NCI-H1105 treated with DMSO at 0.1 percent for 48 hours (cell line): ENCODE measurements at places on chromosomes 7 and 10.

GRCh38 chr10:30489346-30489745 lies 55.4 kb downstream of the MAP3K8 start:
- DNase-seq: no peak

- DNase-seq: no peak
These were observed 5.8 kb upstream of the ARHGAP22 start for GRCh38 chr10:48610585-48611093.

- DNase-seq: no peak
These were observed 180.7 kb downstream of the BMPER start for GRCh38 chr7:34086064-34086463.

DNA sequence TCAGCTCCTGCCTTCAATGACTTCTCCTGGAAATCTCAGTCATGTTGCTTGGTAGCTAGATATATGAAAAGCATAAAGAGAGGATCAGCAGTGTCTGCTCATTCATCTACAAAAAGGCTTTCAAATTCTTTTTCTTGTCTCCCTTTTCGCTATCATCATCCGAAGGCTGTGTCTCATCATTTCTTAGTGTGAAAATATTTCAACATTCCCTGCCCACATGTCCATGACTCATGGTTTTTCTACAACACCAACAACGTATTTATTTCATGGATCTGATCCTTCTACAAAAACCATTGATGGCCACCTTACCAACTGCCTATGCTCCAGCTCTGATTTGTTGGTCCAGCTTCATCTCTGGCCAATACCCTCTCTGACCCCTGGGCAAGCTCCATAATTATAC lies 472.5 kb upstream of the GHITM start:
- no peak for DNase-seq

DNA sequence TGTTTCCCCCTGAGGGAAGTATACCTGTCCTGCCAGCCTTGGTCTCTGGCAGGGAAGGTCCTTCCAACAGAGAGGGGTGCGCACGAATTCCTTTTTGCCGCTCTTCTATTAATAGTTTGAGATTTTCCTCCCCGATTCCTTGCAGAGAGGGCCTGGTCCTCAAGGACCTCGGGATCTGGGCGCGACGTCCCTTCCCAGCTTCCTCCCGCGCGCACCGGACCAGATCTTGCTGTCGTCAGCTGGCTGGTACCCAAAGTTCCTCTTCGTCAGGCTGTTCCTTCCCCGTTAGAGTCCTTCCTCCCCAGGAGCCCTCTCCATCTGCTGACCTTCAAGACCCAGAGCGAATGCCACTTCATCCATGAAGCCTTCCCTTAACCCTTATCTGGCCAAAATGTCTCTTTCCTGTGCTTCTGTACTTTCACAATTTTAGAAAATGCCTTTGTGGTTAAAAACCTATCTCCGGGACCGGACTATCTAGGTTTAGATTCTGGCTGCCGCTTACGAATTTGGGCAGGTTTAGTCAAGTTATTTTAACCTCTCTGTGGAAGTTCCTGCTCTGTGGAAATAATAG lies 851 bp upstream of the GOT1 start:
- DNase-seq: peak; percentile 23

- DNase-seq: peak; percentile 1
These were observed 135.1 kb downstream of the NPY start for GRCh38 chr7:24419077-24419476.

DNA sequence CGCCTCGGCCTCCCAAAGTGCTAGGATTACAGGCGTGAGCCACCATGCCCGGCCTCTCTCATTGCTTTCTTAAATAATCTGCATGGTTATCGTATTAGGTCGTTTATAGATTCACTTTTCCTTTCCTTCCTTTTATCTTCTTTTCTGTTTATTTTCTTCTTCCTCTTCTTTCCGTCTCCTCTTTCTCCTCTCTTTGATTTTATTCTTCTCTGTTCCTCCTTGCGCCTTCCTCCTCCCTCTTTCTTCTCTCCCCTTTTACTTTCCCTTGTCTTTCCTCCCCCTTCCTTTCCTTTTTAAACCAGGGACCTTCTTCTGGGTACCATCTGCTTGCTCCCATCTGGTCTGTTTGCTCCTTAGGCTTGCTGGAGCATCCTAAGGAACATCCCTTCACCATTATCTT lies 18.6 kb downstream of the MLLT10 start:
- DNase-seq: no peak

- no peak for DNase-seq
These were observed 95.0 kb downstream of the KLF6 start for GRCh38 chr10:3689871-3690510.

GRCh38 chr10:8840356-8840755 lies 785.9 kb downstream of the GATA3 start:
- no peak for DNase-seq

DNA sequence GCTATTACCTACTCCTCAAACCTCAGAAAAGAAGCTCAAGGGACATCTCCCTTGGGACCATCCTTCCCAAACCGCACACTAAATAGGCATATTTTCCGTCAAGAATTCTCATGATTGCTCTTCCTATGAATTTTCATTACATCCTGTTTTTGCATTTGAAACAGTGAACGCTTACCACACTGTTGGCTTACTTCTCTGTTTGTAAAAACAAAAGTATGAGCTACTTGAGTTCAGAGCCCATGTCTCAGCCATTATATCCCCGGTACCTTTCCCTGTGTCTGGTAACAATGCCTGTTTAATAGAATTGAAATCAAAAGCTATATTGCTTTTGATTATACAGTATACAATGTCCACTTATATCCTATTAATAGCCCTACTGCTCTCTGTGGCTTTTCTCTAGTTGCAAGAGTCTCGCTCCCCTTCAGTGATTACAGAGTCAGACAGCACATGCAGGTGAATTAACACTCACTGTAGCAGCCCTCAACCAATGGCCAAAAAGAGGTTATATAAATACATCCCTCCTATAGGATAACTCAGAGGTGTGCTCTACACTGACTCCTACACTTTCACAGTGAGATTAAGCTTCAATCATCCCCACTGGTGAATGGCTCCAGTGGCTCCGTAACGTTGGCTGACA lies 264.4 kb downstream of the SORCS1 start:
- DNase-seq: no peak

- no peak for DNase-seq
These were observed 103.7 kb upstream of the HGF start for GRCh38 chr7:81873559-81873958.

GRCh38 chr7:98251601-98252424 lies at the start of gene TECPR1:
Gene TECPR1 (minus strand): TSS chr7:98252232. CDS start chr7:98246146, 6,086 bp downstream.
- peak; percentile 89 for DNase-seq

GRCh38 chr7:25124465-25125136 lies 459 bp downstream of the CYCS start:
- no peak for DNase-seq

- DNase-seq: no peak
These were observed 344.6 kb upstream of the AOAH start for GRCh38 chr7:37068902-37069301.

DNA sequence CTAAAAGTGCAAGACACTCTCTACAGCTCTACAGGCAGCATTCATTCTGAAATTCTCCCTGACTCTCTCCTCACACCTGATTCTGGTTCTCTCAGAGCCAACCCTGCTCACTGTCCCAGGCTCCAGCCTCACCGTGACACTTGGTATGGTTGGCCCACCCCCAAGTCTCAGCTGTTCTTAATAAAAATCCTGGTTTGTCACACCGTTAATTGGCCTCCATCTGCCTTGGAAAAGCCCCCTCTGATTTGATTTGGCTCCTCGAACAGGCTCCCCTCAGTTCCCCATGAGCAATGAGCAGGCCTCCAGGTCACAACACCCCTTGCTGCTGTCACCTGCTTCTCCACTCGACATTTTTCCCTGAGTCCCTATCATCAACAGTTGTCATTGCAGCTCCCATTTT lies 507.3 kb upstream of the AUTS2 start:
- DNase-seq: no peak

DNA sequence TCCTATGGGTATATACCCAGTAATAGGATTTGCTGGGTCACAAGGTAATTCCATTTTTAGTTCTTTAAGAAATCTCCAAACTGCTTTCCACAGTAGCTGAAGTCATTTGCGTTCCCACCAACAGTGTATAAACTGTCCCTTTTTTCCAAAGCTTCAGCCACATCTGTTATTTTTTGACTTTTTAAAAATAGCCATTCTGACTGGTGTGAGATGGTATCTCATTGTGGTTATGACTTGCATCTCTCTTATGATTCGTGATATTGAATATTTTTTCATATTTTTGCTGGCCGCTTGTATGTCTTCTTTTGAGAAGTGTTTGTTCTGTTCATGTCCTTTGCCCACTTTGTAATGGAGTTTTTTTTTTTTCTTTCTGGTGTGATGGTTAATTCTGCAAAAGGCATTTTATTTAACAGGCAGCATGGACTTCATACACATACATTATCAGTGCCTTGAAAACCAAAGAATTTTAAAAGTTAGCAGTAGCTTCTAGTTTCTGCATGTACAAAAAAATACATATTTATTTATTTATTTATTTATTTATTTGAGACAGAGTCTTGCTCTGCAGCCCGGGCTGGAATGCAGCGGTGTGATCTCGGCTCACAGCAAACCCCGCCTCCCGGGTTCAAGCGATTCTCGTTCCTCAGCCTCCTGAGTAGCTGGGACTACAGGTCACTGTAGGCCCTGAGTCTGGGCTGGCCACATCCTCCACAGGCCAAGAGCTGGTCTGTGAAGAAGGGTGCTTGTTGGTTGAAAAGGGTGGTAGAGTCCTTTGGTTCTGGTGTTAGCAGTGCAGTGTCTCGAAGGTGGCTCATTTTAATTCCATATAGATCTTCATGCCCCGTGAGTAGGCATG lies 32.3 kb downstream of the AGR3 start:
- DNase-seq: no peak

GRCh38 chr10:132846631-132847415 lies 60.9 kb upstream of the NKX6-2 start:
- no peak for DNase-seq

DNA sequence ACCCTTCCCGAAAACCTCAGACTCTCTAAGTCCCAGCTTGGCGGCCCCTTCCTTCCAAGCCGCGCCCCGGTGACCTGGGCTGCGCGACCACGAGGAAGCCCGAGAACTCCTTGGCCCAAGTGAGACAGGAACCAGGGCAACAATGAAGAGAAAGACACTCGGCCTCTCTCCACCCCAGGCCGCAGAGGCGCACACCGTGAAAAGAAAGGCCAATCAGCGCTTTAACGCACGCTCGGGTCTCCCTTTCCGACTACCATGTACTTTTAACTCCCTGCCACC lies 166.4 kb upstream of the PPP1R3A start:
- DNase-seq: no peak

DNA sequence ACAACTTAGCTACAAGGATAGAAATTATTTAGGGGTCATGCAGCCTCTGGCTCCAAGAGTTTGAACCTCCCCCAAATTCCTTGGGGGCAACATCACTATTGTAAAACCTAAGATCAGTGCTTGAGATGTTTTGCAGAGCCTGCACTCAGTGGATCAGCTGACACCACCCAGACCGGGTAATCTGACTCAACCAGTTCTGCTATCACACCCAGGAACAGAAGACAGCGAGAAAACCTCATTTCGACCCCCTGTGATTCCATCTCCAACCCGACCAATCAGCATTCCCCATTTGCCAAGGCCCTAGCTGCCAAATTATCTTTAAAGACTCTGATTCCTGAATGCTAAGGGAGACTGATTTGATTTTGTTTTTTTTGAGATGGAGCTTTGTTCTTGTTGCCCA lies 5.2 kb downstream of the TACR2 start:
- no peak for DNase-seq

GRCh38 chr10:23481363-23481961 lies 42.6 kb downstream of the OTUD1 start:
- DNase-seq: no peak

GRCh38 chr10:92149261-92149660 lies 141.6 kb downstream of the CPEB3 start:
- no peak for DNase-seq

DNA sequence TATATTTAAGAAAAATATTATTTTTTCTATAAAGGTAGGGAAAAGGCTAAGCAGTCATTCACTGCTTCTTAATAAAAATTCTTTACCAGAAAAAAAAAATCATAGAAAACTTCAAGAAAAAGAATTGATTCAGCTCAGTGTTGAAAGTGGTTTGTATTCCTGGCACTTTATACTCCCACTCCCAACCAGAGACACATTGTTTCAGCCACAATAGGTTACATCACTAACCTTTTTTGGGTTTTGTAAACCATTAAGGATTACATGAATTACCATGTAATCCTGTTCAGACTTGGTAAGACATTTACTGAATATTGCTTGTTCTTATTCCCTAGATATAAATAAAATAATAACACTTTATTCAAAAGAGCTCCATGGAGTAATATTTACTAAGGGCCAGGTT lies 46.6 kb downstream of the MINPP1 start:
- DNase-seq: no peak

GRCh38 chr10:61655335-61655851 lies 7.3 kb upstream of the CABCOCO1 start:
- no peak for DNase-seq

- DNase-seq: no peak
These were observed 31.0 kb downstream of the AMZ1 start for GRCh38 chr7:2719007-2719406.

DNA sequence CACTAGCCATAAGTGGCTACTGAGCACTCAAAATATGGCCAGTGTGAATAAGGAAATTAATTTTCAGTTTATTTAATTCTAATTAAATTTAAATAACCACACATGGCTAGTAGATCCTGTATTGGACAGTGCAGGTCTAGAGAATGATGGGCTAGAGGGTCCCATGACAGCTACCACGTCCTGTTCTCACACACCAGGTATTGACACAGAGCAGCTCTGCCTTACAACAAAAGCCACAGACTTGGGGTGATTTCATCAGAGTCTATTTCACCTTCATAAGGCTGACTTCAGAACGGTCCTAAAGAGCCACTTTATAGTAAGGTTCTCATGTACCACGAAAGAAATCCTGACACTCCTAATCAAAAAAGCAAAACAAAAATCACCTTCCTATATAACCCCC lies 111.3 kb downstream of the UBE2H start:
- DNase-seq: no peak

- no peak for DNase-seq
These were observed 617.6 kb downstream of the INHBA start for GRCh38 chr7:41085244-41085643.

GRCh38 chr7:14717169-14717568 lies 185.4 kb downstream of the DGKB start:
- no peak for DNase-seq

GRCh38 chr10:68132391-68132790 lies 23.1 kb downstream of the MYPN start:
- no peak for DNase-seq

DNA sequence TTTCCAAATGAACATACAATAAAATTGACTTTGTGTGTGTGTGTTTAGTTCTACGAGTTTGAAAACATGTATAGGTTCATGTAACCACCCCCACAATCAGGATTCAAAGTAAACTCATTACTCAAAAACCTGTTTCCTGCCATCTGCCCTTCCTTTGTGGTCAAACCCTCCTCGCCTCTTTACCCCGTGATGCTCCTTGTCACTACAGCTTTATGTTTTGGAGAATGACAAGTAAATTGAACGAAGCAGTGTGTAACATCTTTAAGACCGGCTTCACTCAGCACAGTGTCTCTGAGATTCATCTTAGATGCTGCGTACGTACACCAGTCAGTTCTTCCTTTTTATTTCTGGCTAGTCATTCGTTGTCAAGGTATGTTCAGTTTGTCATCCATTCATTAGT lies 54.6 kb upstream of the MKI67 start:
- DNase-seq: no peak
